ENCODE measurements at places on chromosomes 5 and 9. TPM values are rescaled to one million over a fixed set of nuclear protein-coding genes. Genes with fewer than 3 reads are reported as not detected.

LCN1 gene
- not detected for total RNA-seq

CDH6 gene
- 0.56 TPM for total RNA-seq

PDCD1LG2 gene
- 4.4 TPM for total RNA-seq

EQTN gene
- not detected for total RNA-seq

SLC25A2 gene
- 0.09 TPM for total RNA-seq

Measured in dermis blood vessel endothelial cell (primary cell).